ENCODE measurements at places on chromosomes 4 and X.
A peak's percentile ranks its signal among the peaks of the same experiment; 100 is the strongest.

GRCh38 chrX:100445593-100445992, 35.5 kb upstream of the PCDH19 start:
- no peak for DNase-seq

- DNase-seq: no peak
Measured at GRCh38 chr4:153789741-153790499, 1.0 kb upstream of the SFRP2 start.

DNA sequence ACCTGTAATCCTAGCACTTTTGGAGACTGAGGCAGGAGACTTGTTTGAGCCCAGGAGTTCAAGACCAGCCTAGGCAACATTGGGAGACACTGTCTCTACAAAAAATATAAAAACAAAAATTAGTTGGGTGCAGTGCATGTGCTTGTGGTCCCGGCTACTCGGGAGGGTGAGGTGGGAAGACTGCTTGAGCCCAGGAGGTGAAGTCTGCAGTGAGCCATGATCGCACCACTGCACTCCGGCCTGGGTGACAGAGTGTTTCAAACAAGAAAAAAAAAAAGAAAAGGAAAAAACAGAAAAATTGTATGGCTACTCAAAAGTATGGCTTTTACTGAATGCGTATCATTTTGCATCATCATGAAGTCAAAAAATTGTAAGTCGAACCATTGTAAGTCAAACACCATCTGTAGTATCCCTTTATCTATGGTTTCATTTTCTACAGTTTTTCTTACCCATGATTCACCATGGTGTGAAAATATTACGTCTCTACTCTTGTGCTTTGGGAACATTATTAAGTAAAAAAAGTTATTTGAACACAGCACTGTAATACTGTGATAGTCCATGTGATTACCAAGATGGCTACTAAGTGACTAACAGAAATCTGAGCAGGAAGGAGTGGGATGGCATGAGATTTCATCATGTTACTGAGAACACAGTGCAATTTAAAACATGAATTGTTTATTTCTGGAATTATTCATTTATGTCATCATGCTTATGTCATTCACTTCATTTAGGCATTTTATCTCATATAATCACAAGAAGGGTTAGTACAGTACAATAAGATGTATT, 26.5 kb upstream of the MANBA start:
- DNase-seq: peak; percentile 73

- no peak for DNase-seq
Measured at GRCh38 chrX:84153538-84153937, 34.5 kb downstream of the RPS6KA6 start.

DNA sequence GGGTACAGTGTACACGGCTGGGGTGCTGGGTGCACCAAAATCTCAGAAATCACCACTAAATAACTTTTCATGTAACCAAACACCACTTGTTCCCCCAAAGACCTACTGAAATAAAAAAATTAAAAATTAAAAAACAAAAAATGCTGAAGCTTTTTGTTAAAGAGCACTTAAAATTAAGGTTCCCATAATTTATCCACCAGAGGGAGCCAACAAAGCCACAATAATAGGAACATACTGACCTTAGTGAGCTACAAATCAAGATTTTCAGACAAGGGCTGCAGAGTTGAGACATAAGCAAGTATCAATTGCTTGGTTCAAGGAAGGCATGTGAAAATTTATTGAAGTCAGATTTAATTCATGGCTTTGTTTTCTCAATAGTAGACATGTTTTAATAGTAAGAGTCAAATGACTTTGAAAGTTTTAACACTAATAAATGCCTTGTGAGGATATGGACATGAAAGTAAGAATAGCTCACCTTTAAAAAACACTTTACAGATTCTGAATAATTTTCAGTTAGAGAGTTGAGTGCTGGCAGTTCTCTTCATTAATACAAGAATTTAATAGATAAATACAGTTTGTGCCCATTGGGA, 43.0 kb upstream of the SCOC start:
- peak; percentile 73 for DNase-seq

DNA sequence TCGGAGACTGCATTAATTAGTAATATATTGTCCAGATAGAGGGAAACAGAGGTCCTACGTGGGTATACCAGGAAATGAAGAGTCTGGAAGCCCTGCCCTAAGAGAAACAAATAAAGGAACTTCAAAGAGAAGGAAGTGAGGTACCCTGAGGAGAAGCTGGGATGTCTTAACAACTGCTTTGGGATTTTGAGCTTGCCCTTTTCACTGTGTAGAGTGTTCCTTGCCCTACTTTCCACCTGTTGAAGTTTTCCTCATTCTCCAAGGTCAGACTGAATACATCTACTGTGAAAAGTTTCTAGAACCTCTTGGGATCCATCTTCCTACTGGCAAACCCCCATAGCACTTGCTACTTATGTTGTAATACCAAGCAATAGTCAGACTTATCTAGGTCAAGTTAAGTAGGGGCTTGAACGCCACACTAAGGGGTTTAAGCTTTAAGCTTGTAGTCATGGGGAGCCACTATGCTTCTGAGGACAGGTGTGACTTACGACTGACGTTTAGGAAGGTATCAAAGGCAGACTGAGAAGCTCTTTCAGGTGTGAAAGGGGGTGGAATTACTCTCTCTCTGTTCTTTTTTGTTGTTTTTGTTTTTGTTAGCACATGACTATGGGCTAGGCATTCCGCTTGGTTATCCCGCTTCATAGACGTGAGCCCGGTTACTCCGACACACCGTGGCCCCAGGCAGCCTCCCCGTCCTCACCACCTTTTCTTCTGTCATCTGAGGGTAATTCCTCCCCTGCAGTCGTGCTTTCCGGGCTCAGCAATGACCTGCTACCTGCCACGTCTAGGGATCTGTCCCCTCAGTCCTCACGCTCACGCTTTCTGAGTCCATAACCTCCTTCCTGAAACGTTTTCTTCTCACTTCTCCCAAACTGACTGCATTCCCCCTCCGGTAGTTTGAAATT, 959 bp upstream of the REST start:
- peak; percentile 36 for DNase-seq

- no peak for DNase-seq
Measured at GRCh38 chrX:121831601-121832000, 784.2 kb downstream of the GLUD2 start.

DNA sequence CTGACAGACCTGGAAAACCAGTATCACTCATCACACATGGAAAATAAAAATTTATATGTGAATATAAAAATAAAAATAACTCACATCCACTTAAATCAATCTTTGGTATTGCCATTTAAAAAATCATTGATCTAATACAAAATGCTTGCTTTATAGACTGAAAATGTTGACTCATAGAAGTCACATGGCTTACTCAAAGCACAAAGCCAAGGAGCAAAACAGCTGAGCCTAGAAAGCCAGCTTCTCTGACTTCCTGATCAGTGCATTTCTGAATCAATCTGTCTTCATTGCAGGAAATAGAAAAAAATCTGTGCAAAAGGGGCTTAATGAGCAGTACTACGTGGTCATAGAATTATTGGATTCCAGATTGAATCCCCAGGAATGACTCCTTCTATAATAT, 176.9 kb upstream of the HS3ST1 start:
- no peak for DNase-seq

GRCh38 chr4:119750771-119751170, 122.2 kb upstream of the PDE5A start:
- DNase-seq: no peak

DNA sequence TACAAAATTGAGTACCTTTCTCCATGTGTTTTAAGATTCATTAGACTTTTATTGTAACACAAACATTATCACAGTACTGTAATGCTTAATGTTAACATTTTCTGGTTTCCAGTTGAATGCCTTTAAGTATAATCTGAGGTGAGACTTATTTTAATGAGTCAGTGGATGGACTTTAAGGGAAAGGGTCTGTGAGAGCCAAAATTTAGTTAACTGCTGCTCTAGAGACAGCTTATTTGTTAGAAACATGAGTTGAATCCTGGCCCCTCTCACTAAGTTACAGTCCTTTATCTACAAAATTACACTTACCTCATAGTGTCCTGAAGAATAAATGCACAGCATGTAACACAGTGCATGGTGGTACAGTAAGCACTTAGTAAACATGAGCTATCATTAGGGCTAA, 66.0 kb downstream of the PGRMC2 start:
- no peak for DNase-seq

DNA sequence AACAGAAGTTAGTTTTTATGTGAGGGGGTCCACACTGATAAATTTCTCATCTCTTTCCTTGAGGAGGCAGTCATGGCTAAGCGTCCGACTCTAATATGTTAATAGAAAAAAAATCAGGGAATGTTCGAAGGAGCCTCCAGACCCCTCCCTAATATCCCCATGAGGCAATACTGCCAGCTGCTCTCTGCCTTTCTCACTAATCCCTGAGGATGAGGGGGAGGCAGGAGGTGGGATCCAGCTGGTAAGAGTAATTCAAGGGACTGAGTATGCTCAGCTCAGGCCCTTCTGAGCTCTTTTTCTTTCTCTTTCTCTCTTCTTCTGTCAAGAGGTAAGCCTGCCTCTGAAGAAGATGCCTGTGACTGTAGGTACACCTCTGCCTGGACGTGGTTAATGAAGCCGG, 51.7 kb downstream of the PIR start:
- DNase-seq: no peak

DNA sequence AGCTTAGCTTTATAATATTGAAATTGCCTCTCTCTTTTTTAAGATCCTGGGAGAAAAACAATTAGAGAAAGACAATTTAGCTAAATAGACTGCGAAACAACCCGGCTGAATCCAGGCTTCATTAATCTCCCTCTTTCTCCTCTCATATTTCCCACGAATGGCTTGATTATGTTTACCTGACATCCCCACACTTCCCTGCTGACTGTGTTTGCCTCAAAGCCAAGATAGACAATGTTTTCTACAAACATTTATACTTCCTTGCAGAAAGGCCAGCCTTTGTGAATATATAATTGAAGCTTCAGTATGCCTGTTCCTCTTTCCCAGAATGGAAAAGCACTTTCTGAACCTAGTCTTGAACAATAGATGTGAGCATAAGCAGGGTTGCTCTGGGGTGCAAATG, 566.8 kb downstream of the PDHA2 start:
- DNase-seq: no peak

GRCh38 chrX:48083212-48083611, 11.8 kb upstream of the ZNF630 start:
- DNase-seq: peak; percentile 72

DNA sequence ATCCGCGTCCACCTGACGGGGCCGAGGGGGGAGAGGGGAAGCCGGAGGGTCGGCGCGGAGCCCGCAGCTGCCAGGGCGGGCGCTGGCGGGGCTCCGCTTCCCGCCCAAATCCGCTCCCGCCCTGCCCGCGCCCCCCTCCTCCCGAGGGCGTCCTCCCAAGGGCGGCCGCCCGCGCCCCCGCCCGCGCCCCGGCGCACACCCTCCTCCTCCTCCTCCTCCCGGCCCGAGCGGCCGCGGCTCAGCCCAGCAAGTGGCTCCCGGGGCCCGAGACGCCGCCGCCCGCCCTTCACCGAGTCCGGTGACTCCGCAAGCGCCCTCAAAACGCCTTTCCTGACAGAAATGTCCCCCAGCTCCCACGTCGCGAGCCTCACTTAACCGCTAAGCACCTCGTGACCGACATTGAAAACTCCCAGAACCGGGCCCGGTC, 487 bp downstream of the HMGB2 start:
- DNase-seq: peak; percentile 65

DNA sequence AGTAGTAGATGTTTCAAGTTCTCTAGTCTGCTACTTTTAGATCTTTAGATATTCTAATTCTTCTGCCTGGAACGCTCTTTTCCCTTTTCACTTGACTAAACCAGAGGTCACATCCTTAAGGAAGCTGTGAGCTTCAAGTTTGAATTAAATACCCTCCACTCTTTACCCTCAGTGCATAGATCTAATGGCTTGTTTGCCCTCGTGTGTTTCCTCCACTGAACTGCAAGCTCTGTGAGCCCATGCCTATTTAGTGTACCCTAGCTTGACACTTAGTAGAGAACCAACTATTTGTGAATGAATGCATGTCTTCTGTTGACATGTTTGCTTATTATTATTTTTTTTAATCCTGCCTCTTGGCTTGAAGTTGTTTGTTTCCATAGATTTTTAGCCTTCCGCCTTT, 138.3 kb downstream of the PDE5A start:
- peak; percentile 17 for DNase-seq

DNA sequence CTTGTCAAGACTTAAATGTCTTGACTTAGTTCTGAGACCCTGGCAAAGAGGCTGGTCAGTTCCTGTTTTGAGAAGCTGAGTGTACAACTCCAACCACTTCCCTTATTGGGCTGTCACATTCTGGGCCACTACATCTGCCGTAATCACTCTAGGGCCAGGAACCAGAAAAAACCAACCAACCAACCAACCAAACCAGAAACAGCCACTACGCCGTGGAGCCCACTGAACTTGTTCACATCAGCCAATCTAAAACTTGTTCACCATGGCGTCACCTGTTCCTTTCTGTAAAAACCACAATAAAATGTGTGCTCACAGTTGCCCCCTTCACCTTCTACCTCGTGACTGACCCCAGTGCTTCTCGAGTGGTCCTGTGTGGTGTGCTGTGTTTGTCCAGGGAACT, 107.3 kb downstream of the JADE1 start:
- DNase-seq: peak; percentile 93

DNA sequence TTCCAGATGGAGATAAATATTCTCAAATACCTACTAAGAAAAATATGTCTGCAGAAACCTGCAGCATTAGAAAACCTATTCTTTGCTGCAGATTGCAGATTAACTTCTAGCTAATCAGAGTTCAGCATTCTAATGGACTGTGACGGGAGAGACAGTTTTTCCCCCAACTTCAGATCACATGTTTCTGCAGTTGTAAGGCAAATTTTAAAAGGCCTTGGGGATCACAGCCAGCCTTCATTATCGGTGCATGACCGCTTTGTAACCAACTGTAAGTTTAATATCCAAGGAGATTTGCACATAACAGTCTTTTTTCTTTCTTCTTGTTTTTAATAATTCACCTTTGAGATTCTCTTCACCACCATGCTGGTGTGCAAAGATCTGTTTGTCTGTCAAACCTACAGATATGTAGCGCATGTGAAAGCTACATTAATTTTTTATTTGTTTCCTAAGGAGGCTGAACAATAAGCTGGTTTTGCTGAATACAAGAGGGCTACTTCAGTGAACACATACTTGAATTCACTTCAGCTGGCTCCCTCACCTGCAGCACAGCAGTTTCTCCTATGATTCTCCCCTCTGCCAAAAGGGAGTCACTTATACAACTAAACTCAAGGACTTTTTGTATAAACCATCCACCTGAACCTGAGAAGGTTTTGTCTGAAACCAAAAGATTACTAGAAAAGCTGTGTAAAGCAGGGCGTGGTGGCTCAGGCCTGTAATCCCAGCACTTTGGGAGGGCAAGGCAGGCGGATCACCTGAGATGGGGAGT, 488.5 kb downstream of the RPA4 start:
- DNase-seq: no peak

GRCh38 chr4:94399277-94399676, 52.5 kb upstream of the PDLIM5 start:
- DNase-seq: no peak

DNA sequence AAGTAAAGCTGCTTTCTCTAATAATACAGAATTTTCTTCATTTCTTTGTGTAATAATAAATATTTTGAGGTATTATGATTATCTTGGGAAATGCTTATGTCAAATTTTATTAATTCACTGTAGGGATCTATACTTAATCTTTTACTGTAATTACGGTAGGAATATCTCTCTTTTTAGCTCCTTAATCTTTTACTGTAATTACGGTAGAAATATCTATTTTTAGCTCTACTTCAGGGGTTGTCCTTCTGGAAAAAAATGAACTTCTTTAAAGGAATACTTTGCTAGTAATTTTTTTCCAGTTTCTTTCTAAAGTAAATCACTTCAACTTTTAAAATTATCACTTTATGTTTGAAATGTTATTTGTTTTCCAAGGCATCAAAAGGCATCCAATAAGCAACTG, 2229.4 kb upstream of the AGA start:
- DNase-seq: peak; percentile 32

- peak; percentile 3 for DNase-seq
Measured at GRCh38 chrX:130296743-130297142, 28.0 kb upstream of the ZNF280C start.

GRCh38 chrX:311156-312129, 7.2 kb downstream of the GTPBP6 start:
- DNase-seq: no peak

All from OCI-M1 (cell line).